Heart left ventricle (tissue), 16 donors: ENCODE measurements at places on chromosomes 16 and 17.
A peak's percentile ranks its signal among the peaks of the same experiment; 100 is the strongest.

DNA sequence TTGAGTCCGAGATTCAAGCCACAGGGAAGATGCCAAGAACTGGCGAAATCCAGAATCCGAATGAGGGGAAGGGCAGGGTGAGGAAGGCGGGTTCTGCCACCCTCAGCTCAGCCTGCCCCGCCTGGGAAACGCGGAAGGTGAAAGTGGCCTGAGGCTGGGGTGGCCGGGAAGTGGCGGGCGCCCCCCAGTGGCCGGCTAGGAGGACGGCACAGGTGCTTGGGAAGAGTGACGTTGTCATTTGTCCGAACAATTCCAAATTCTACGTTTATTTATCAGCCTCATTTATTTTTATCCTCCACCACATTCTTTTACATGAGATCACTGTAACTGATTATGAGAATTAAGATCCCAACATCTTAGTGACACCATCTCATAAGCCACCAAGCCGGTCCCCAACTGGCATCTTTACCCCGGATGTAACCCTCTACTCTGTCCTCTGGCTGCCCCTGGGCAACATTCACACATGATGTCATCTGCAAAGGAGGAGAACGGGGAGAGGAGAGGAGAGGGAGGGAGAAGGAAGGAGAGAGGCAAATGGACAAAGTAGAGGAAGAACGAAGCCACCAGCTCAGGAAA, 21.3 kb downstream of the SRCIN1 start:
- peak; percentile 84 for DNase-seq

- no peak for DNase-seq
Measured at GRCh38 chr16:9102379-9102778, 10.9 kb downstream of the HAPSTR1 start.

- DNase-seq = no peak
Measured at GRCh38 chr16:81350306-81350615, 35.5 kb downstream of the GAN start.

DNA sequence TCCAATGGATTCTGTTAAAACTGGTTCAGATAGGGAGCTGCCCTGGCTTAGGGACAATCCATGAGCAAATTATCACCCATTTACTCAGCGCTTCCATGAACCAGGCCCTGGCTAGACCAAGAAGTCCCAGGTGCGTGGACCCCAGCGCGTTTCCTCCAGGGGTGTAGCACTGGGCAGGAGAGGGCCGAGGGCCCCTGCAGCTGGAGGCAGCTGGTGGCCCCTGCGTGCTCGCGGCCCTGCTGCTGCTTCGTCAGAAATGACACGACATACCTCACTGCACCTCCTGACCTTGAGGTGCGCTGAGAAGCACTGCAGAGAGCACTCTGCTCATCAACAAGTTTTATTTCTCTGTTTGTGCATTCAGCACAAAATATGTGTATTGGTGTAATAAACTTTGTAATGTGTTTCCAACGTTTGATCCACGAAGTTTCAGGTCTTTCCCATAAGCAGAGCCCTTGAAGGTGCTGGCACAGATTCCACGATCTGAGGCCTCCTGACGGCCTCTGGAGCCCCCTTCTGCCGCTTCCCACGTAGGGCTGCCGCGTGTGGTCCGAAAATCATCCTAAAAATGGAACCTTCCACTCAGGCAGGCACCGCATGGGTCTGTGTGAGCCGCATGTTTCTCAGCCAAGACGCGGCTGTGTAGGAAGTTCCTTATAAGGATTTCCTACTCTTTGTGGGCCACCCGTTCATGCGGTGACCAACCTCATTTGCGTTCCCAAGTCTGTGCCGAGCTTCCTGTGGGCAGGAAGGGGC, 50.8 kb upstream of the ZCCHC14 start:
- no peak for DNase-seq

DNA sequence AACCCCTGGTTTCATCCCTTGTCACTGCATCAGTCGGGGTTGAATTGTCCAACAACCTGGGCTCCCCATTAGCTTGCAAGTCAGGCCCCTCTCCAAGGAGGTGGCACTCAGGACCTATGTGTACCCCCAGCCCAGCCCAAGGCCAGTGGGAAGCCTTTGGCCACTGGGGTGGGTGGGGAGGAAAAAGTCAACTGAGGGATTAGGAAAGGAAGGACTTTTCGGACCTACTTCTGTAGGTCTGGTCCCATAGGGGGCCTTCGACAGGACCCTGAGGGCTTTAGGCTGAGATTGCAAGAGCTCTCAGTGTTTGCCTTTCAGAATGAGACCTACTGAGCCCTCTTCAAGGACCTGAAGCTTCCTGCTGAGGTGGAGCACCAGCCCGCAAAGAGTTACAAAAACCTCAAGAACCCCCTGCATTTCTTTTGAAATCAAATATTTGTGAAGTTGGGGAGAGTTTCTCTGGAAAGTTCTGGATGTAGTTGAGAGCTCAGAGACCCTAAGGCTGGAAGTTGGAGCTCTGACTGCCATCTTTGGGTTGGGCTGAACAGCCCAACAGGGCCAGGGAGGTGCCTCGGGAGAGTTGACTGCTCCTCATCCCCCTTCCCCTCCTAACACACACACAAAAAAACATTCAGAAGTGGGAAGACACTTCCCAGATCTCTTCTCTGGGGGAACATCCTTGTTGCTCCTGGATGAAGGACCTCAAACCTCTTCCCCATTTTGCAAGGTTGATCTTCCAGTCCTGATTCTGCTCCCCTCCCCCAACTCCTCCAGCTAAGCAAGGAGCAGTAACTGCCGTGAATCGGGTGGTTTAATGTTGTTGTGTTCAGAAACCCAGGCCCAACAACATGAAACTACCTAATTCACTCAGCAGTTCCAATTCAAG, 5.8 kb upstream of the HOXB9 start:
- DNase-seq = no peak

- DNase-seq = no peak
Measured at GRCh38 chr17:38602956-38603785, 2.6 kb downstream of the SRCIN1 start.

DNA sequence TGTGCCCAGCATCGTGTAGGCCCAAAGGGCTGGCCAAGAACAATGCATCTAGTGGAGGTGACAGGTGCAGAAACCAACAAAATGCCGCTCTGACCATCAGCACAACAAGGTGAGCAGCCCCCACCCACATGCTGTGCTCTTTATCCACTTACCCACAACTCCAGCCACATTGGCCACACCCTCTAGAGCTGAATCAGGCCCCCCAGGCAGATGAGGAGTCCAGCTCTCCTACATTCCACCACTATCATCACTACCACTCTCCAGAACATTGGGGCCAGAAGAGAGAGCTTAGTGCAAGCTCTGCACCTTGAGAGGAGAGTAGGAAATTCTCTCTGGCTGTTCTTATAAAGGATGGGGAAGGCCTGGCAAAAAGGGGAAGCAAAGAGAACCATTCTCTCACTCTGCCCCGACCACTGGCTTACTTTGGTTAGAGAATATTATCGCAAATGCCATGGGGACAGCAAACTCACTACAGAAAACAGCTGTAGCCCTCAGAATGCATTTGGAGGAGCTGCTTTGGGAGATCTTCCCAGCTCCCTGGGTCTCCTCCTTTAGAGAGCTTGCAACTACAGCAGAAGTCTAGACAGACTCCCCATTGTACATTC, 75.0 kb downstream of the TMEM132E start:
- no peak for DNase-seq

DNA sequence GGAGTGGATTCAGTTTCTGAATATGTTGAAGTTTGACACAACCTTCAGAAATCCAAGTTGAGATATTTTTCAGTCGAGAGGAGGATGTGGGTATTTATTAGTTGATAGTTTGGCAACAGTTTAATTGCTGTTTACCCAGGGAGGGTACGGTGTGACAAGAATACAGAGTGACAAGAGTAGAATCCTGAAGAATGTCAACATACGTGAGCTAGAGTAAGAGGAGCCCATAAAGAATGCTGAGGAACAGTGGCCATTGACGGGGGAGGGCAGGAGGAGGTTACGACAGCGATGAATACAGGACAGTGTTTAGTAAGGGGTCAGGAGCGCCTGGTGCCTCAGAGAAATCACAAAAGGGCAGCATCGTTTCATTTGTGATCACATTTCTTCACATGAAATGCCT, 76.5 kb downstream of the AATF start:
- no peak for DNase-seq

- no peak for DNase-seq
Measured at GRCh38 chr17:21176773-21177395, 37.1 kb downstream of the TMEM11 start.

DNA sequence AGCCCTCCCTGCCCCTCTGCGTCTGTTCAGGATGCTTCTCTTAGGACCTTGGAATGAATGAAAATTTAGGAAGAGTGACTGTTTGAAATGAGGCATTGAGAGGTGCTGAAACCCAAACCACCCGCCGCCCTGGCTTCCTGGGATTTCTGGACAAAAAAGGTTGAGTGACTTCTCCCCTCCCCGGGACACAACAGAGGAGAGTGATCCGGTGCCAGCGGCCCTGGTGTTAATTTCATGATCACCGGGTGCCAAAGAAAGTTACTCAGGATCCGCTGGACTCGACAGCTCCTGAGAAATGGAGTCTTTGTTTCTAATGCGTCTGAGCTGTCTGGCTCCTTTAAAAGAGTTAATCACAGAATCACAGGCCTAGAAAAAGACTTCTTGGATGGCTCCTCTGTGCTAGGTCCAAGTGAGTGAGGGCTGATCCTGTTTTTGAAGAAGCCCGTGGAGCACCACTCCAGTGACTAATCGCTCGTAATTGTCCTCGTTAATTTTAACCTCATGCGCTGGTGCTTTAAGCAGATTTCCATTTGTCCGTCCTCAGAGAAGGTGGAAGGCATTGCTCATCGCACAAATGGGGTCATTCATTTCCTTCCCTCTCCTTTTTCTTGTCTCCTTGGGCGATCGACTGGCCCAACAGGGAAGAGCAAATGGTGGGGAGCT, 144.4 kb upstream of the ZFHX3 start:
- no peak for DNase-seq

GRCh38 chr17:65109990-65110680, 27.0 kb upstream of the RGS9 start:
- no peak for DNase-seq

DNA sequence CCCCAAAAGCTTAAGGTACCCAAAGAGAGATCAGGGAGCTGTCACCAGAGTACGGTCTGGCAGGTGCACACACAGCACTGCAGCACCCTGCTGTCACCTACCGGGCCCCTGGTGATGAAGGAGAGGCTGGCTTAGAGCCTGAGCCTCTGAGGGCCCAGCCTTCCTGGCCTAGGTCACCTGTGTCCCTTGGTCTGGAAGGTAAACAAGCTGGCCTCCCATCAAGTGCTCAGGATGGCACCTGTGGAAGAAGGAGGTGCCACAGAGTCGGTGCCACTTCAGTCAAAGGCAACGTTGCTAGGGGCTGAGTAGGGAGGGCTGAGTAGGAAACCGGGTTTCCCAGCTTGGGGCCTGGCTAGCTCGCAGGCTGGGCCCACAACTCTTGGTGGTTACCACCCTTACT, 70.7 kb downstream of the COG7 start:
- no peak for DNase-seq

GRCh38 chr17:28130472-28130871, 88.0 kb downstream of the NLK start:
- no peak for DNase-seq

- no peak for DNase-seq
Measured at GRCh38 chr16:6777624-6778023, 555.0 kb upstream of the RBFOX1 start.

GRCh38 chr17:45910667-45911066, 16.3 kb downstream of the MAPT start:
- DNase-seq = no peak

- DNase-seq = no peak
Measured at GRCh38 chr17:34613064-34614019, 34.0 kb downstream of the TMEM132E start.

DNA sequence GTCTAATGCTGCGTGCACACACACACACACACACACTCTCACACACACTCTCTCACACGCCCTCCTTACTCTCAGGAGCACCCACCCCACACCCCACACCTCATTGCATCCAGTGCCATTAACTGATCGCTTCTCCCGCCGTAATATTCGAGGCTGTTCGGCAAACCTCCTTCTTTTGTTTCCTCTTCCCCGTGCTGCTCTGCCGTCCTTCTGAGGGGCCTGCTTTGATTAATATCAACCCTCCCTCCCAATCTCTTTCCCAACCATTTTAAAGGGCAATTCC, 156.2 kb upstream of the TNRC6C start:
- DNase-seq = no peak

- no peak for DNase-seq
Measured at GRCh38 chr17:58755269-58755576, 431 bp upstream of the PPM1E start.

DNA sequence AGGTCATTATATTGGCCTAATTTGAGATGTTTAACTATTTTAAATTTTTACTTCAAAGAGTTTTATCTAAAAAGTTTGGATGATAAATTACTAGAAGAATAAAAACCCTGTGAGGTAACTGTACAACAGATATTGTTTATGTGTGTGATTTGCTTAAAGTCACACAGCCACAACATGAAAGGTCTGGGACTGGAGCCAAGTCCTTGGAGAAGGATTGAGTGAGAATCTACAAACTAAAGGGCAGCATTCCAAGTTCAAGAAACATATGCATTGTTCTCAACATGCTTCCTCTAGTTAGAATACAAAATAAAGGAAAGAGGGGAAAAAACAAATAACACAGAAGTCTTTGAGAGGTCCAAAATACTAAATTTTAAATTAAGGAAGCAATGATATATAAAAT, 131.5 kb upstream of the MON1B start:
- no peak for DNase-seq

DNA sequence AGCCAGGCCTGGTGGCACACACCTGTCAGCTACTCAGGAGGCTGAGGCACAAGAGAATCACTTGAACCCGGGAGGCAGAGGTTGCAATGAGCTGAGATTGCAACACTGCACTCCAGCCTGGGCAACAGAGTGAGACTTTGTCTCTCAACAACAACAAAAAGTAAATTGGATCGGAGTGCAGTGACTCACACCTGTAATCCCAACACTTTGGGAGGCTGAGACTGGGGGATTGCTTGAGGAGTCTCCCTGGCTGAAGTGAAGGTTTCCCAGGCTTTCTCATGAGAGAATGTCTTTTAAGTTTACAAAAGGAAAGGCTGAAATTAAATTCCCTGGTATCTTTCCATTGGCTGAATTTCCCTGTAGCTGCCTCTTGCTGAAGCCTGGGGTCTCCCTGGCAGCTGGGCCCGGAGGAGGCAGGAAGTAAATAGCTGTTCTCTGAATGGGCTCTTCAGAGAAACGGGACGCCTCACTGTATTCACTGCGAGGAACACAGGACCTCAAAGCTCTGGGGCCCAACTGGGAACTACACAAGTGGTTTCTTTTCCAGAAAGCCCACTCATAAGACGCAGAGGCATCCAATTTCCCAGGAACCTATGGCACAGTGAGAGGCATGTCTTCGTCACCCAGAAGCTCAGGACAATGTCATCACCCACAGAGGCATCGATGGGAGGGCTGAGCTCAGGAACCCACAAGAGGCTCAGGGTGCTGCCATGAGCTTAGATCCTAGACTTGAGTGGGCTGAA, 77.4 kb upstream of the SMURF2 start:
- no peak for DNase-seq

GRCh38 chr16:31213877-31214707, at the start of gene TRIM72:
TSS of gene TRIM72 (plus strand) at chr16:31214119. CDS start at chr16:31214739, 620 bp downstream.
- no peak for DNase-seq

GRCh38 chr17:2207815-2208515, 95.6 kb downstream of the SMG6 start:
- DNase-seq = no peak

DNA sequence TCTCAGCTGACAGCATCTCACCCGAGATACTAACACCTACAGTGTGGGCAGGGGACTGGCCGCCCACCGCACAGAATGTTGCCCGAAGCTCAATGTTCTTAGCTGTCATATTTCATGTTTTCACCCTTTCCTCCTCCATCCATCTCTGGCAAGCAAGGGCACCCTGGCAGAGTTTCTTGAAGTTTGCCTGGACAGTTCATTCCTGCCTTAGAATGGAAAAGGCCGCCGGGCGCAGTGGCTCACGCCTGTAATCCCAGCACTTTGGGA, 37.6 kb upstream of the TEX2 start:
- no peak for DNase-seq
